ENCODE measurements at places on chromosomes 7 and 10.

DNA sequence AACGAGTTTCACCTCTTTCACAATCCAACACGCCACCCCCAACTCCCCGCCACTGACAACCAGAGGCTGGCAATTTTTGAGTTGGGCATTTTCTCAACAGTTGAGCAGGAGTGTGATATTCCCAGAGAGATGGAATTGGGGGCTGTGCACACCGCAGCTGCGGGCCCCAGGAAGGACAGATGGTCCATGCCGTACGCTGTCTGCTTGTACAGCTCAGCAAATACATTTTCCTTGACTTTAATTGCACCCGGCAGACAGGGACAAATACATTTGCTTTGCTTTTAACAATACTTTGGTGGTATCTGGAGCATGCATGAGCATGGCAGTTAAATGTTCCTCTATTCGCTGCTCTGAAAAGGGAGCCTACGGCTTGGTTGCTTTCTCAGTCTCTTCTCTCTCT, 354.2 kb upstream of the DPP6 start:
- no peak overlapping the region for H3K4me3 ChIP-seq
- DNase-seq = no peak
- no peaks in the 10 kb centered on the region for H3K27me3 ChIP-seq
- H3K27ac ChIP-seq = no peak overlapping the region
- no peaks in the 10 kb centered on the region for H3K36me3 ChIP-seq

GRCh38 chr10:72573079-72573478, 52.8 kb downstream of the MICU1 start:
- no peaks in the 10 kb centered on the region for H3K4me1 ChIP-seq
- H3K27me3 ChIP-seq = no peaks in the 10 kb centered on the region
- no peak for DNase-seq
- no peaks in the 10 kb centered on the region for H3K36me3 ChIP-seq
- H3K4me3 ChIP-seq = no peak overlapping the region

DNA sequence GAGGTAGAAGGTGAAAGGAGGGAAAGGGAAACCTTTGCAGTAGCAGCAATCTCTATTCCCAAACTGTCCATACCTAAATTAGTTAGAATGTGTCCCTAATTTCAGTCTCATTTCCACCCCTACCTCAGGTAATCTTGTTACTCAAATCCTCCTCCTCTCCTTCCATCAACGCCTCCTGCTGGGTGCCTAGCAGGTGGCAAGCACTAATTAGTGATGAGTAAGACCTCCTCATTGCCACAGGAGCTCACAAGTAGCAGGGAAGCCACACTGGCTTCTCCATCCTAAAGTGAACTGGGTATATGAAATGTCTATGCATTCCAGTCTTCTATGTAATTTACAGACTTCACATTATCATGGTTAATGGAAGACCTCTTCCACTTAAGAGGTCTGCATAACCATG, 25.7 kb upstream of the FAM133B start:
- H3K36me3 ChIP-seq = no peaks in the 10 kb centered on the region
- no peak overlapping the region for H3K27ac ChIP-seq
- DNase-seq = no peak
- H3K4me3 ChIP-seq = no peak overlapping the region
- no peaks in the 10 kb centered on the region for H3K4me1 ChIP-seq

DNA sequence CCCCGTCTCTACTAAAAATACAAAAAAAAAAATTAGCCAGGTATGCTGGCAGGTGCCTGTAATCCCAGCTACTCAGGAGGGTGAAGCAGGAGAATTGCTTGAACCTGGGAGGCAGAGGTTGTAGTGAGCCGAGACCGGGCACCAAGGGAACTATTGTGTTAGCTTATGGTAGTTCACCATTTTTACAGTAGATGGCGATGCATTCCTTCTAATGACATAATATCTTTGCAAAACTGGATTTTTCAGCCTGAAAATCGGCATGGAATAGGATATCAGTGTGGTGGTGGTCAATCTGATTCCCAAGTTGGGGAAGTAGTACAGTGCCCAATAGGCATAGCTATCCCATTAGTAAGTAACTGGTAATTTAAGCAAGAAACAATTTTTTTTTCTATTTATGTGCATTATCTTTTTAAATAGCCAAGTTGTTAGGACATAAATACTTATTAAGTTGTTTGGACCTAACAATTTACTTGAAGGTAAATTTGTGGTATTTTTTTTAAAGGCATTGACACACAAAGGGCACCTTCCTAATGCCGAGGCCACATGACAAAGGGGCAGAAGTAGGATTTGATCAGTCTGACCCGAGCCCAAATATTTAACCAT, 17.6 kb upstream of the IMPDH1 start:
- DNase-seq = no peak
- H3K4me1 ChIP-seq = no peaks in the 10 kb centered on the region
- H3K27me3 ChIP-seq = no peaks in the 10 kb centered on the region

GRCh38 chr10:19947215-19947614, 131.0 kb downstream of the PLXDC2 start:
- no peaks in the 10 kb centered on the region for H3K4me1 ChIP-seq
- no peak overlapping the region for H3K27ac ChIP-seq
- no peak overlapping the region for H3K4me3 ChIP-seq
- no peaks in the 10 kb centered on the region for H3K27me3 ChIP-seq

- no peaks in the 10 kb centered on the region for H3K36me3 ChIP-seq
- no peak overlapping the region for H3K4me3 ChIP-seq
- no peaks in the 10 kb centered on the region for H3K4me1 ChIP-seq
- peaks cover 88% of the 10 kb centered on the region for H3K27me3 ChIP-seq
- DNase-seq = no peak
- H3K27ac ChIP-seq = no peak overlapping the region
These were observed 4.6 kb downstream of the VAX1 start for GRCh38 chr10:117133273-117134055.

- DNase-seq = no peak
- no peaks in the 10 kb centered on the region for H3K36me3 ChIP-seq
- no peaks in the 10 kb centered on the region for H3K27me3 ChIP-seq
- no peaks in the 10 kb centered on the region for H3K4me1 ChIP-seq
- no peak overlapping the region for H3K4me3 ChIP-seq
These were observed 58.5 kb downstream of the PHYHIPL start for GRCh38 chr10:59234816-59235429.

DNA sequence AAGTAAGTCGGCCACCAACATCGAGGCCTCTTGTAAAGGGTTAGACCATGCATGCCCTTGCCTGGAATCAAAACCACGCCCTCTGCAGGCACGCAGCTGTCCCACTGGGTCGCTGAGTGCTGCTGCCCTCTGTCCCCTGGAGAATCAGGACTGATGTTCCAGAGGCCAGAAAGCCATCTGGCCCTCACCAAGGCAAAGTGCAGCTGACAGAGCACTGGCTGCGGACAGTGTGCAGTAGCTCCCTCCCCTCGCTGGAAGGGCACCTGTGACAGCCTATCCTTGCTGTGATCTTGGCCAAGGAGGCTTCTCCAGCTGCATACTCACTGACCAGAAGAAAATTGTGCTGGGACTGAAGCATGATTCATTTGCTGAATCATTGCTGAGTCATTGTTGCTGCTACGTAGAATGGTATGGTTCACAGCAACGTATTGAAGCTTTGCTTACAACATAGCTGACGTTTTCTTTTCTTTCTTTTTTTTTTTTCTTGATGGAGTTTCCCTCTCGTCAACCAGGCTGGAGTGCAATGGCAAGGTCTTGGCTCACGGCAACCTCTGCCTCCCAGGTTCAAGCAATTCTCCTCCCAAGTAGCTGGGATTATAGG, 30.4 kb downstream of the DDC start:
- H3K27me3 ChIP-seq = no peaks in the 10 kb centered on the region
- no peak overlapping the region for H3K4me3 ChIP-seq
- H3K27ac ChIP-seq = no peak overlapping the region

GRCh38 chr7:140027858-140028257, 34.9 kb downstream of the PARP12 start:
- H3K27ac ChIP-seq = no peak overlapping the region
- H3K27me3 ChIP-seq = no peaks in the 10 kb centered on the region
- H3K36me3 ChIP-seq = no peaks in the 10 kb centered on the region

- no peaks in the 10 kb centered on the region for H3K4me1 ChIP-seq
- H3K36me3 ChIP-seq = no peaks in the 10 kb centered on the region
- H3K27me3 ChIP-seq = no peaks in the 10 kb centered on the region
- no peak overlapping the region for H3K4me3 ChIP-seq
These were observed 87.0 kb downstream of the HGF start for GRCh38 chr7:81682873-81683272.

DNA sequence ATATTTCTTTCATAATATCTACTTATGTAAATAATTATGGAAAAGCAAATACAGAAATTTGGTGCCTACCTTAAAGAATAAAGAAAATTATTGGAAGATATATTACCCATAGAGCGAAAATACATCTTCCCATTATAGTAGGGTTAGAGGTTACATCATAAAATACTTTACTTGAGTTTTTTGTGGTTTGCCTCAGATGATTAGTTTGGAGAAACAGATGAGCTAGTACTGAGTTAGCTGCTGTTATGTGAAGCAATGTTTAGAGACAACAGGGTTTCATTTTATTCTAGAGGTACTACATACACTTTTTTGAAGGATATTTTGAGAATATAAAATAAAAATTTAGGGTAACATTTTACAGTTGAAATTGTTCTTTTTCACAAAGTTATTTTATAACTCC, 2.9 kb upstream of the MLLT10 start:
- no peaks in the 10 kb centered on the region for H3K36me3 ChIP-seq
- no peaks in the 10 kb centered on the region for H3K27me3 ChIP-seq
- no peaks in the 10 kb centered on the region for H3K4me1 ChIP-seq

- peaks cover 12% of the 10 kb centered on the region for H3K4me1 ChIP-seq
- no peak overlapping the region for H3K27ac ChIP-seq
- no peak overlapping the region for H3K4me3 ChIP-seq
- DNase-seq = no peak
- H3K36me3 ChIP-seq = no peaks in the 10 kb centered on the region
These were observed 2.8 kb downstream of the DUSP5 start for GRCh38 chr10:110500515-110500905.

- H3K36me3 ChIP-seq = no peaks in the 10 kb centered on the region
- H3K4me1 ChIP-seq = no peaks in the 10 kb centered on the region
- no peak overlapping the region for H3K27ac ChIP-seq
These were observed 43.6 kb downstream of the MINDY4 start for GRCh38 chr7:30814700-30815387.

DNA sequence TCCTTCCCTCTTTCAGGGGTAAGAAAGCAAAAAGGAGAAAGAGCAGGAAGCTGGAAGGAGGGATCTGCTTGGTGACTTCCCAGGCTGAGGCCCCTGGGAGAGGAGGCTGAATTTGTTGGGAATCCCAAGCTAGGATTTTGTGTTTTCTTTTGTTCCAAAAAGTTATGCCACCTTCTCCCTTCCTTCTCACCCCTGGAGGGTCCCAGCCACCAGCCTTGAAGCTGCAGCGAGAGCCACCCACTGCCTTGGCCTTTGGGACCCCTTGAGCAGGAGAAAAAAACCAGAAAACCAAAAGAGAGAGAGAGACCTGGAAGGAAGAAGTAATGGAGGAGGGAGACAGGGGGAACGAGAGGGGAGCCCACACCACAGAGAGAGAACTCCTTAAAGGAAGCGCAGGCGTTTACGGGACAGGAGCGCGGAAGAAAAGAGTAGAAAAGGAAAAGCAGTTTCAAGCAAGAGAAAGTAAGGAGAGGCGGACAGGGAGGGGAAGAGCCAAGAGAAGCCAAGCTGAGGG, 7.2 kb downstream of the VAX1 start:
- no peaks in the 10 kb centered on the region for H3K36me3 ChIP-seq
- H3K4me3 ChIP-seq = no peak overlapping the region
- H3K27ac ChIP-seq = no peak overlapping the region
- no peaks in the 10 kb centered on the region for H3K4me1 ChIP-seq

DNA sequence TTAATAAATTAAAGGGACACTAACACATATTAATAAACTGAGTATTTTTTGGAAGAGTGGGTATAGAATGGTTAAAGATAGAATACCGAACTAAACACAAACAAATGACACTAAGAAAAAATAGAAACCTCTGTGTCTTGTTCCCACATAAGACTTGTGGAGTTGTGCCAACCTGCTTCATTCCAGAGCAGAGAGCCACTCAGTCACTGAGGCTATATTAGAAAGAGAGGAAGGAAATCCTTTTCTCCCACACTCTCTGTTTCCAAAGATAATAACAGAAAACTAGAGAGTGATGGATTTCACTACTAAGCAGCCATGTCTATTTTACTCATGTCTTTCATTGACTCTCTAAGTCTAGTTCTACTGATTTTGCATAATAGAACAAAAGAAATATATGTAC, 26.0 kb downstream of the CTNNA3 start:
- no peaks in the 10 kb centered on the region for H3K27me3 ChIP-seq
- H3K27ac ChIP-seq = no peak overlapping the region
- H3K4me3 ChIP-seq = no peak overlapping the region
- DNase-seq = no peak

DNA sequence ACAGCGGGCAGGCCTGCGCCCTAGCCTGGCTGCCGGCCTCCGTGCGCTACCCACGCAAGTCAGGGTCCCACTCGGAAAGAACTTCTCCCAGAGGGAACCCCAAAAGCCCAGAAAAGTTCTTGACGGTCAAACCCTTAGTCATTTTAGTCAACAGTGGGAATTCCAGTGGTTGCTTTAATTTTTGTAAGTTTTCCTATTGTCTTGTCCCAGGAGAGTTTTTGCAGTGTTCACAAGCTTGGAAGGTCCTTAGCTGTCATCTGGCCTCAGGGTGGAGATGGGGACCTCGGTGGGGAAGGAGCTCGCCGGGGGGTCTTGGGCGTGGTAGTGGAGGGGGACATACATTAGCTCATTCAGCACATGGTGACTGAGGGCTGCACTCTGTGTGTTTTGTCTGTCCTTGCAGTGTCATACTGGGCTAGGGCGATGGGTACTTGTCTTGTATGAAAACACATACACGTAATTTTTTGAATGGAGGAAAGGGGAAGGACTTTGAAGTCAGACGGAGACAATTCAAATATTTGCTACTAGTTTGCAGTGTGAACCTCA, 736 bp downstream of the MINDY4 start:
- H3K27ac ChIP-seq = no peak overlapping the region
- DNase-seq = no peak
- H3K4me1 ChIP-seq = no peaks in the 10 kb centered on the region
- peak overlapping the region; percentile 56 for H3K4me3 ChIP-seq
- H3K36me3 ChIP-seq = no peaks in the 10 kb centered on the region

DNA sequence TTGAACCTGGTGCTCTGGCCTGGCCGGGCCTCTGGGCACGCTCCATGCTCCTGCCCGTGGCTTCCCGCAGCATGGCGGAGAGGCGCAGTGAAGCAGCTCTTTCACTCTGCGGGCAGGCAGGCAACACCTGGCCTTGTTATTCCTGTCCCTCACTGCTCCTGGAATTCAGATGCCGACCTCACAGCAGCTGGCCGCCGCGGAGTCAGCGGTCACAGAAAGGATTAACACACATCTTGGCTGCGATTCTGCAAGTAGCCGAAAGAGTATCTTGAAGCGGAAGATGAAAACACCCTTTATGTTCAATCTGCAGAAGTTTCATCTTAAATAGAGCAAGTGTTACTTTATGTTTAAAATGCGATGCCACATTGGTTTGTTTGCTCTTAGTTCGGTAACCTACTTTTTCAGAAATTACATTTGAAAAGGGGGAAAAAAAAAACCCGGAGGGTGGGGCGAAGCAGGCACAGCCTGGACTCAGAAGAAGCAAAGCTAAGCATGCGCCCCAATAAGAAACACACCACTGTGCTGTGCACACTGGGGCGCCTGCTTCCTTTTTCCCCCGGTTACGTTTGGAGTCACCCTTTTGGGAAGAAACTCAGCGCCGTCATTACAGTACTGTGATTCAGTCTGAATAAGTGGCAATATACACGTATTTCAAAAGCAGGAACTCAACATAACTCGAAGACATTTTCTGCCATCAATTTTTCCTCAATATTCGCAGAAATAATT, 42.3 kb downstream of the BRI3 start:
- peaks cover 7% of the 10 kb centered on the region for H3K4me1 ChIP-seq
- H3K27me3 ChIP-seq = no peaks in the 10 kb centered on the region
- DNase-seq = peak; percentile 29
- no peaks in the 10 kb centered on the region for H3K36me3 ChIP-seq
- H3K4me3 ChIP-seq = no peak overlapping the region

GRCh38 chr10:110336111-110336721, 31.5 kb upstream of the SMNDC1 start:
- no peaks in the 10 kb centered on the region for H3K36me3 ChIP-seq
- no peaks in the 10 kb centered on the region for H3K27me3 ChIP-seq
- H3K4me1 ChIP-seq = peaks cover 5% of the 10 kb centered on the region
- H3K27ac ChIP-seq = no peak overlapping the region
